ENCODE measurements at places on chromosomes 7 and 10. TPM values are rescaled to one million over a fixed set of nuclear protein-coding genes. Genes with fewer than 3 reads are reported as not detected.

CCDC6 gene
- total RNA-seq = 22.0 TPM

ARMS2 gene
- not detected for total RNA-seq

- DNase-seq = no peak
These were observed 82.0 kb upstream of the RHEB start for GRCh38 chr7:151601521-151602305.

DNA sequence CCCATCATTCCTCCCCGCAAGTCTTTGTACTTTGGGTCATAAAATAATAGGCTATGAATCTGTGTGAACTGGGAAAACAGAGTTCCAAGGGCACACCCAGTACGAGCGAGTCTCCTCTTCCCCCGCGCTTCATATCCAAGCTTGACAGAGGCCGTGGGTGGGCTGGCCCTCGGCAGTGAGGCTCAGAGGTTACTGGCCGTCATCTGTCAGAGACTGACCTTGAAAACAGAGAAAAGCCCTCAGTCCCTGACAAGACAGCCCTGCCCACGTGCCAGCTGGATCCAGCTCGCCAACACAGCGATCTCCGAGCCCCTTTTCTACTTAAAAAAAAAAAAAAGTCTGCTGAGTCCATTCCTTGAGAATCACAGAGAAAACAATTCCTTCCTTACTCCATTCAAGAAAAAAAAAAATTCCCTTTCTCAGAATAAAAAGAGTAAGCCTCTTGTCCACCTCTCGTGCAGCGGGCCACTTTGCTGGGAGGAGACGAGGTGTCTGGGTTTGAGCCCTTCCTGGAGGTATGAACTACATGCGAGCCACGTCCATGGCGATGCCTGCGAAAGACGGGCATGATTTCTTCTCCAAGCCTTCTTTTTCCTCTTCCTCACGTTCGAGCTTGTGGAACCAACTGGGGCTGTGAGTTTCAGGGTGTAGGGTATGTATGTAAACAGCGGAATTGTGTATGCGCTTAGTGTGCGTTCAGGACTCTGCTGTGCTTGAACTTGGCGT lies 744 bp upstream of the BICC1 start:
- DNase-seq = peak; percentile 21

GRCh38 chr7:97971120-97971989 lies 18.6 kb downstream of the OCM2 start:
- DNase-seq = peak; percentile 21

DNA sequence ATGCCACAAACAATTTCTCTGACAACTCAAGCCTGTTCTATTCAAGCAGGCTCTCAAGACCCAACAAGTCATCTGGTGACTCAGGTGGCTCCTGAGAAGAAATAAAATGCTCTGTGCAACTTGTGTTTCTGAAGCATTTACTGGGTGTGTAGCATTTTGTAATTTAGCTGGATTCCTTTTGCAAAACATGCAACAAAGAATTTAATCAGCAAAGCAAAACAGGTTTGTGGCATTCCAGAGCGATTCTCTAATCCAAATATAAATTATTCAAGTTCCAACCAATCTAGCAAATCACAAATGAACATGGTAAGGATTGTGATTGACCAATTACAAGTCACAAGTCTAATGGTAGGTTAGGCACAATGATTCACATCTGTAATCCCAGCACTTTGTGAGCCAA lies 39.8 kb upstream of the C10orf67 start:
- DNase-seq = no peak

- DNase-seq = no peak
These were observed 113.2 kb downstream of the CDC14C start for GRCh38 chr7:49037346-49038210.

- no peak for DNase-seq
These were observed 29.2 kb downstream of the FAM3C start for GRCh38 chr7:121366852-121367431.
